ENCODE measurements at places on chromosomes 4 and X.

GRCh38 chrX:24173115-24173847 lies 23.8 kb downstream of the ZFX start:
- no peak for DNase-seq

DNA sequence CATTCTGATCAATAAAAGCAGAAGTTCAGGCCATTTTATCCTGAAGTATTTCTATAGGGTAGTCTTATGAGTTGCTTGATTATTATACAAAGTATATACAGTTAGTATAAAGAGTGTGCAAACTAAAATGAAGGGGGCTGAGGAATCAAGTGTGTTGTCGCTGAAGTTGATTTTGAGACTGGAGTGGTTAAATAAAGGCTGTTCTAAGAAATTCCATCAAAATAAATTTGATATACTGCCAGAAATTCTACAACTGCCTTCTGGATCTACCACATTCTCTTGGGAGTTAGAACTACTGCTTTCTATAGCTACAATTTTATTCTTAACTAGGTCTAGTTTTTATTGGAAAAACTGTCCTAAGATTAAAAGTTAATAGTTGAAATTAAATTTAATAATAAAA lies 12.4 kb downstream of the EDNRA start:
- no peak for DNase-seq

- no peak for DNase-seq
Observed at GRCh38 chrX:118272242-118272641, 73.7 kb upstream of the WDR44 start.

DNA sequence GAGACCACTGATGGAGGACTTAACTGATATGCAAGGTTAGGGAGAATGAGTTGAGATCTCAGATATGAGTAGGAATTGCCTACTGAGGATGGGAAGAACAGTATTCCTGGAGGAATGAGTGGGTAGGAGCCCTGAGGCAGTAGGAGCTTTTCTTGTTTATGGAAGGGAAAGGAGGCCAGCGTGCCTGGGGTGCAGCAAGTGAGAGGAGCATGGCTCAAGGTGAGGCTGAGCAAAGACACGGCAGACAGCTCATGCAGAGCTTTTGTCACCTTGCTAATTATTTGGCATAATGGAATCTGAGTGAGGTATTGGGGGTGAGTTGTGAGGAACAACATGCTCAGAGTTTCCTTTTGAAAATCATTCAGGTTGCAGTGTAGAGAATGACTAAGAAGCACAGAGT lies 65.3 kb upstream of the IBSP start:
- DNase-seq = no peak

DNA sequence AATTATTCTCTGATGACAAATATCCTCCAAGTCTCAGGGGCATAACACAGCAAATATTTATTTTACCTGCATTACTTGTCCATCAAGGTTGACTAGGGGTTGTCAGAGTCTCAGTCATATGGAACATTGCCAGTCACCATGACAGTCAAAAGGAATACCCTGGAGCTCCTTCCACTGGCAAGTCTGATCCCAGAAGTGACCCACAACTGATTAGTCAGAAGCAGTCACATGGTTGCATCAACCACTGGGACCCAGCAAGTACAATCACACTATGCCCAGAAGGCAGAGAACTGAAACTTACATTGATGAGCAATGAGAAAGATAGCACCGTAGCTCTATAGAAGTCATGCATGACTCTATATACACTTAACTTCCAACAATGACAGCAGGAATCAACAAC lies 41.9 kb upstream of the SOD3 start:
- DNase-seq = no peak

DNA sequence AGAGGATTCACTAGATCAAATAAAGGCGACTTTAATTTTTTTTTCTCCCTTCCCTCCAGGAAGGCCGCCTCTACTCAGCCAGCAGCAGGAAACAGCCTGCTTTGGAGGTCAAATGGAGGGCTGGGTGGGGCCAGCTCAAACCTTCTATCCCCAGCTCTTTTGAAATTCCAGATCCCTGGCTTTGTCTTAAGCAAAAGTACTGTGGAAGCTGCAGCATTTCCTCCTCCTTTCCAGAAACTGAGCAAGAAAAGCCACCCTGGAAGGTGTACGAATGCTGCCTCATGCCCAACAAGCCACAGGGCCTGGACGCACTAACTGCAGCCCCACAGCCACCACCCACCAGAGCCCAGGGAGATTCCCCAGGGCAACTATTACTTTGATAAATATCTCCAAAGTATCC lies 55.1 kb upstream of the ZCCHC13 start:
- no peak for DNase-seq

Measured in activated CD8-positive, alpha-beta memory T cell treated with anti-CD3 and anti-CD28 coated beads, Interleukin-2, amount 50 U/mL, for 48 hours (primary cell).